ENCODE measurements at places on chromosomes 6 and 20.

DNA sequence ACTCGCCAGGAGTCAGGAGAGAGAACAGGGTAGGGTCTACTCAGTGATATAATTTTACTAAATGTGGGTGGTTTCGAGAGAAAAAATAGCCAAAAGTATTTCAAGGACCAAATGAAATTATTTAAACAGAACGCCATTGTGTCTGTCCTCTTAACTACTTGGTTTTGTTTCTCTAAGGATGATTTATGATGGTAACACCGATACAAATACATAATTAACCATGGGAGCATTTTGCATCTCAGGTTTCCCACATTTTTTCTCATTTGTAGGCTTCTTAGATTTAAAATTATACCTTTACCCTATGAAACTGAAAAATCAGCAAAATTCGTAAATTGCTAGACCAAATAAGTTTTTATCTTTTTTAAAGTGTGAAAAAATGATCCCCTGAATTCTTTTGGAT, 188.2 kb downstream of the ZFP64 start:
- no peak for DNase-seq

GRCh38 chr20:48786951-48787705, 40.7 kb downstream of the PREX1 start:
- peak; percentile 30 for DNase-seq

DNA sequence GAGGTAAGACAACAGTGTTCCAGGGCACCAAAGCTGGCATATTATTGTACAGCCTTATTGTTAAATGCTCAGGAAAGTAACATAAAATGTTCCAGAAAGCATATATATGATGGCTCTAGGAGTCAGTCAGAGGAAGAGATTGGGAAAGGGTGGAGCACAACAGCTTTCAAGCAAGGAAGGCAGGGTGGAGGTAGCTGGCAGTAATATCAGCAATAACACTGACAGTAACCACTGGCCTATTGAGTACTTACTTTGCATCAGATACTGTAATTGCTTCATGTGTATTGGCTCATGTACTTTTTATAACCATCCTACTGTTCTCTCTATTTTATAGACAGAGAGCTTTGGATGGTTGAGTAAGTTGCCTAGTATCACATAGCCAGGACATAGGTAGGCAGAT, 830.2 kb downstream of the DHX35 start:
- DNase-seq = no peak

GRCh38 chr20:48812600-48813445, 15.0 kb downstream of the PREX1 start:
- no peak for DNase-seq

DNA sequence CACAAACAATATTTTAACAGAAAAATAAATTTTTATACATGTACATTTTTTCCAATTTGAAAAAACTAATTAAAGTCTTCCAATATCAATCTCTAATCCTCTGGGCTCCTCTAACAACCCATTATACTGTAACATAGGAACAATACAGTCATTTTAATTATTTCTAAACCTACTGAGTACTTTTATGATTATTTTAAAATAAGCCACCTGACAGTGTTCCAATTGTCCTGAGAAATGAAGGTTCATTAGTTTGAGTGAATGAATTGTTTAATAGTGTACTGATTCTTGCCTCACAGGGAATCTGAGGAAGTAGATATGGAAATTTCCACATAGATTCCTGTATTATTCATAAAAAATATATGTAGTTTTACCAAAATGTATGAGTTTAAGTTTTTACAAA, 123.1 kb upstream of the EYS start:
- no peak for DNase-seq

DNA sequence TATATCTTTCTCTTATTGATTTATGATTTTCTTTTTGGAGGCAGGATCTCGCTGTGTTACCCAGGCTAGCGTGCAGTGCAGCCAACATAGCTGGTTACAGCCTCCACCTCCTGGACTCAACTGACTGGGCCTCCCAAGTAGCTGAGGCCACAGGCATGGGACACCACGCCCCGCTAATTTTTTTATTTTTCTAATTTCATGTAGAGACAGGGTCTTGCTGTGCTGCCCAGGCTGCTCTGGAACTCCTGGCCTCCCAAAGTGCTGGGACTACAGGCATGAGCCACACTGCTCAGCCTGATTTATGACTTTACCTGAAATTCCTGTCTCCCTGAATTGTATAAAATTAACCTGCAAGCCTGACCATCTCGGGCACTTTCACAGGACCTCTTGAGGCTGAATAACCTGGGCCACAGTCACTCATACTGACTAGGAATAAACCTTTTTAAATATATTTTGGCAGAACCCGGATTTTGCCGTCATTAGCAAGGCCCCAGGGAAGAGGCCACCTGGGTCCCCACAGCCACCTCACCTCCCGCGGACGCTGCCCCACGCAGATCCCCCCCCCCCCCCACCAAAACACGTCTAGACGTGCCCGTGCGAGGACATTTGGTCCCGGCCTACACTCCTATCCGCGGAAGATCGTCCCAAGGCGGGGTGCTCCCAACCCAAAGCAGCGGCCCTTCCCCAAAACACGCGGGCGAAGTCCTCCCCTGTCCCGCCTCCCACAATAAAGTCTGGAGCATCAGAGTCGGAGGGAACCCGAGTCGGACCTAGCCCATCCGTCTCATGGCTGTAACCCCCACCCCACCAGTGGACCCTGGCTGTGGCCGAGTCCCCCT, 902 bp downstream of the ZNF337 start:
- no peak for DNase-seq

DNA sequence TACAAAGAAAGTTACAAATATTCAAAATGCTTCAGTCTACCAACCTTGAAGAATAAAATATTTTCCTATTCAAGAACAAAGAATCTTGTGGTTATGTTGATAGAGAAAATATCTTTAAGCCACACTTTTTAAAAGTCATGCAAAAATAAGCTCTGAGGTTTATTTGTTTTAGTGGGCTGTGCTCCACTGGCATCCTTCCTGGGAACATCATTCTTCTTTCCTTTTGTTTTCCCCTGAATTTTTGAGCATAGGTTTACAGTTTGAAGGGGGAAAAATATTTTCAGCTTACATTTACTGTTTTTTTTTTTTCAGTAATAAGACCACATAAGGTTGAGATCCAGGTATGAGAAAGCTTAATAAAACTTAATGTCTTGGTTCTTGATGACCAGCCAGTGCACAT, 72.0 kb upstream of the BACH2 start:
- DNase-seq = no peak

GRCh38 chr6:30075790-30076732, 492 bp upstream of the RNF39 start:
- no peak for DNase-seq

GRCh38 chr6:166627875-166628801, 1.1 kb upstream of the RPS6KA2 start:
- DNase-seq = no peak

DNA sequence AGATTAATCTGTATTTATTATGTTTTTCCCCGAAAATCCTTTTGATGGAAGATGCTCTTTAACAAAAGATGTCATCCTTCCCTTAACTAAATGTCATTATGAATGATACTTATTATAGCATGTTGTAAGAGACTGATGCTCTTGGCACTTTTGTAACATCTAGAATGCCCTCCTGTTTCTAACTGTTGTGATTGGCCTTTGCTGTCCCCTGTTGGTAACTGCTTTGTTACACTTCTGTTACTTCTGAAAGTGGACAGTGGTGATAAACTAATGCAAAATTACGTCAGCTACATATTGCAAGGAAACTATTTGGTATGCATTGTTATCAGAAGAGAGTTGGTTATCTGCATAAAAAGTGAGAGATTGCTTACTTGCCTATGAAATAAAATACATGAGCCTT, 5.8 kb downstream of the TTK start:
- DNase-seq = no peak

DNA sequence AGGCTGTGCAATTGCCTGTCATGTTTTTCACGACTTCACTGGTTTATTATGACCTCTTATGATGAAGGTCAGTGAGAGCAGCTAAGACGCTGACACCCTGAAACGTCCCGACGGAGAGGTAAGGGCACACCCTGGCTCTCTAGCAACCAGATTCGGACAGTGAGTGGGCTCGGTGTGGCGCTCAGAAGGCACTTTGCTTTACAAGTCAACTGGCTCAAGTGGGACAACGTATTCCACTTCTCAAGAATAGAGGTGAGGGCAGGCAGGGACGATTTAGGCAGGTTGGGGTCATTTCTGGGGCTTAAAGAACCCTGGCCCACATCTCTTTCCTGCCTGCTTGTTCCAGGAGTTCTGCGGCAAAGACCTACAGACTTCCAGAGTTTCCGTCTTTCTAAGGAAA, 18.2 kb downstream of the RNASET2 start:
- no peak for DNase-seq

GRCh38 chr6:91181416-91181815, 594.5 kb upstream of the MAP3K7 start:
- DNase-seq = no peak

GRCh38 chr6:74967821-74968220, 238.0 kb downstream of the COL12A1 start:
- DNase-seq = no peak

DNA sequence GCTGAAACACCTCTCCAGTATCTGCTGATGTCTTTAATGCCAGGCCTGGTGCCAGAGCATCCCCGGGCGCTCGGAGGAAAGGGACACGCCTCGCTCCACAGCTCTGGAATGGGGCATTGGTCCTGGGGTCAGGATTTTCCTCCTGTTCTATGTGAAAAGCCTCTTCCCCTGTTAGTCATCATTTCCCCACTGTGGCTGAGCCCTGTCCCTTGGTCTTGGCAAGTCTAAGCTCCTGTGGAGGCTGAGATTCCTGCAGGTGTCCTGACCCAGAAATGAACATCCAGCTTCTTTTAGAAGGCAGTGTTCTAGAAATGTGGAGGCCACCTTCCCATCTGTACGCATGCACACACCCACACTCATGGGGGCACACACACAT, 19.4 kb downstream of the SYNDIG1 start:
- DNase-seq = no peak

- DNase-seq = no peak
These were observed 13.9 kb downstream of the RAMACL start for GRCh38 chr6:166572370-166573261.

DNA sequence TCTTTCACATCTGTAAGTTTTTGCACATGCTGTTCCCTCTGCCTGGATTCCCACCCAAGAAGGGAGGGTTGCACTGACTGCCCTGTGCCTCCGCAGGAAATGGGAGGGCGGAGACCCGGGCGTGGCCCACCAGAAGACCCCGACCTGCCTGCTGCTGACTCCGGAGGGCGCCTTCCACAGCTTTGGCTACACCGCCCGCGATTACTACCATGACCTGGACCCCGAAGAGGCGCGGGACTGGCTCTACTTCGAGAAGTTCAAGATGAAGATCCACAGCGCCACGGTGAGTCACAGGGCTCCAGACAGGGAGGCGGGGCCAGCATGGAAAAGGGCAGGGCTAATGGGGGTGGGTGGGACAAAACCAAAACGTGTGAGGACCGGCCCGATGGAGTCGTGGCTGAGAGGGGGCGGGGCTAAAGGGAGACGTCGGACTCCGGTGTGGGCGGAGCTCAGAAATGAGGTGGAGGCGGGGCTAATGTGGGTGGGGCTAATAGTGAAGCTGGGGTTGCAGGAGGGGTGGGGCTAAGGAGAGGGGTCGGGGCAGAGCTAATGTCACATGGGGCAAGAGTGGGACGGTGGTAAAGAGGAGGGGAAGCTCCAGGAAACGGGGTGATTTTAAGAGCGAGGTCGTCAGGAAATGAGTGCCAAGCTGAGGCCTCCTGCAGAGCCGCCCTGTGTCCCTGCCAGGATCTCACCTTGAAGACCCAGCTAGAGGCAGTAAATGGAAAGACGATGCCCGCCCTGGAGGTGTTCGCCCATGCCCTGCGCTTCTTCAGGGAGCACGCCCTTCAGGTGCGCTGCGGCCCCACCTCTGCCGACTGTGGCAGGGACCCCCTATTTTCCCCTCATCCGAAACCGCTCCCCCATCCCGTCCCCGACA, 12.6 kb downstream of the HSPA12B start:
- peak; percentile 66 for DNase-seq

- no peak for DNase-seq
These were observed 92.8 kb upstream of the MLN start for GRCh38 chr6:33896391-33897188.

DNA sequence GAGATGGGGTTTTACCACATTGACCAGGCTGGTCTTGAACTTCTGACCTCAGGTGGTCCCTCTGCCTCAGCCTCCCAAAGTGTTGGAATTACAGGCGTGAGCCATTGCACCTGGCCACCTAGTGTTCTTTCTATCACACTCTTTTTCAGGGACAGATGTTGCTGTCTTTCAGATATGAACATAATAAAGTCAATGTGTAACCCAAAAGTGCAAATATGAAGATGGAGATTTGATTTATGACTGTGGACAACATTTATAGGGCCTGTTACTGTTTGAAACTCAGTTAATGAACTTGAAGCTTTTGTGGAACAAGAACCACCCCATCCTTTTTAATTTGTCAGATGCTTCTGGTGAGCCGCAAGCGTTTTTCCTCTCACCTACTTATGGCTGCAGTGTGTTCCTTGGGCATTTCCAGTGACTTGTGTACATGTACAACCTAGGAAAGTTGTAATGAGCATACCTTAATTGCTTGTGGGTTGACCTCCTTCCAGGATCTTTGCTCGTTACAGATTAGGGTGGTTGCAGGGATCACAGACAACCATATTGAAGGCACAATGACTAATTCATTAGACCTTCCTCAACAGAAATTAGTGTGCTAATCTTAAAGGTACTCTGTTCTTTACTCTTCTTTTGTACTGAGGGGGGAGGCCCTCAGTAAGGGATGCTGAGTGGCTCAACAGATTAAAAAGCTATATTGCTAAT, 6.8 kb downstream of the TBPL1 start:
- no peak for DNase-seq

GRCh38 chr6:160742090-160742489, 40.0 kb downstream of the PLG start:
- DNase-seq = no peak

DNA sequence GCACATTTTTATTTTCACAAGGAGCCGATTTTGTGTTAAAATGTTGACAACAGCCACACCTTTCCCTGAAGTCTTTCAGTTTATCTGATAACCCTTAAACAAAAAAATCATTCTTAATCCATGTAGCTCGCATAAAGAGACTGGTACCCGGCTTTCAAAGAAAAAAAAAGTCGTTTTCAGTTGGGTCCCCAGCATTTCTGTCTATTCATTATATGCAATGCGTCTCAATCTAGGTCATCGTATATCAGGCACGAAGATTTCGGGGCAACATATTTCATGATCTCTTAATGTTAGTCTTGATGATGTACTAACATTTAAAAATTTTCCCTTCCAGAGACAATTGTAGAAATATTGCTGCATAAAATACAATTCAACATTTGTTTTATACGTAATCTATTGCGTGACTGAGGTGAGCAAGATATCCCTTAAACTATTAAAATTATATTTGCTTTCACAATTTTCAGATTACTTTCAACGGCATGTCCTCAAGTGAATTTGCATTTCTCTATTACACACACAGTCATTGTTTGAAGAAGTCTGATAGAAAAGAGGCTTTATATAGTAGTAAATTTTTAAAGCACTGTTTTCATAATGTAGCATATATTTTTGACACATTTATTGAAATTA, 2.9 kb upstream of the TUBB2B start:
- no peak for DNase-seq

GRCh38 chr6:104684911-104685415, 174.8 kb downstream of the HACE1 start:
- no peak for DNase-seq
